Left renal cortex interstitium (tissue), 4 donors: ENCODE measurements at places on chromosomes 13 and 19.

- no peak for DNase-seq
These were observed 1059.3 kb downstream of the SLITRK1 start for GRCh38 chr13:82822935-82823334.

- DNase-seq: no peak
These were observed 19.2 kb downstream of the SLAIN1 start for GRCh38 chr13:77716692-77717091.

- no peak for DNase-seq
These were observed 405.6 kb upstream of the PCDH9 start for GRCh38 chr13:67635754-67636153.

GRCh38 chr19:18636969-18637629, at the start of gene KLHL26:
Gene KLHL26 (plus strand): TSS chr19:18637028. CDS start chr19:18637055, 27 bp downstream.
- DNase-seq: no peak

- DNase-seq: no peak
These were observed 23.7 kb downstream of the RYR1 start for GRCh38 chr19:38457202-38457601.

- DNase-seq: no peak
These were observed 1.6 kb downstream of the SIGLECL1 start for GRCh38 chr19:51252306-51253079.

- no peak for DNase-seq
These were observed 859 bp downstream of the ZNF433 start for GRCh38 chr19:12034620-12035019.

DNA sequence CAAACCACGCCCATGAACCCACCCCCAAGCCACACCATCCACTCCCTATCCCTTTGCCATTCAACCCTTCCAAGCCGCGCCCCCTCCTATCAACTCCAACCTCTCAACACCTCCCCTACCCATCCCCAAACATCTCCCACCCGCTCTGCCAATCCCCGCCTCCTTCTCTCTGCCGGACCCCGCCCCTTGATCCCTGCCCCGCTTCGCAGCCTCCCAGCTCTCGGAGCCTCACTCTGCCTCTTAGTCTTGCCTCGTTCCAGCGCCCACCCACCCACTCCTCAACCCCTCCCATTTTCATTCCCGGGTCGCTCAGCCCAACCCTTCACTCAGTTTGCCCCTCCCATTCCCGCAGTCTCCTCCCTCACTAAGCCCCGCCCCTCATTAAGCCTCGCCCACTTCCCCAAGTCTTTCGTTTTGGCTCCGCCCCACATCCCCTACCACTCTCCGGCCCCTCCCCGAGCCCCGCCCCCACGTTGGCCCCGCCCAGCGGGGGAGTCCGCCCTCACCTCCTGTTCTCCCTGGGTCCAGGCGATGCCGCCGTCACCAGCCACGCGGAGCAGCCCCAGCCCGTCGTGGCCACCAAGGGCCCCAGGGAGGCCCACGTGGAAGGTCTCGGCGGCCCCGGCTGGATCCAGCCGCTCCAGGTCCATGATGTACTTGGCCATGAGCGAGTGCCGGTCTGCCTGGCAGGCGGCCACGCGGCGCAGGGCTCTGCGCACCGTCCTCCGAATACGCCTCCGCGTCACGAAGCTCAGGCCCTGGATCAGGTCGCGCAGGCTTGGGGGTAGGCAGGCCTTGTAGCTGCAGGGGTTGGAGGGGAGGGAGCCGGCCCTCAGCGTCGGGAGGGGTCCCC, 5.7 kb downstream of the JAK3 start:
- peak; percentile 50 for DNase-seq

DNA sequence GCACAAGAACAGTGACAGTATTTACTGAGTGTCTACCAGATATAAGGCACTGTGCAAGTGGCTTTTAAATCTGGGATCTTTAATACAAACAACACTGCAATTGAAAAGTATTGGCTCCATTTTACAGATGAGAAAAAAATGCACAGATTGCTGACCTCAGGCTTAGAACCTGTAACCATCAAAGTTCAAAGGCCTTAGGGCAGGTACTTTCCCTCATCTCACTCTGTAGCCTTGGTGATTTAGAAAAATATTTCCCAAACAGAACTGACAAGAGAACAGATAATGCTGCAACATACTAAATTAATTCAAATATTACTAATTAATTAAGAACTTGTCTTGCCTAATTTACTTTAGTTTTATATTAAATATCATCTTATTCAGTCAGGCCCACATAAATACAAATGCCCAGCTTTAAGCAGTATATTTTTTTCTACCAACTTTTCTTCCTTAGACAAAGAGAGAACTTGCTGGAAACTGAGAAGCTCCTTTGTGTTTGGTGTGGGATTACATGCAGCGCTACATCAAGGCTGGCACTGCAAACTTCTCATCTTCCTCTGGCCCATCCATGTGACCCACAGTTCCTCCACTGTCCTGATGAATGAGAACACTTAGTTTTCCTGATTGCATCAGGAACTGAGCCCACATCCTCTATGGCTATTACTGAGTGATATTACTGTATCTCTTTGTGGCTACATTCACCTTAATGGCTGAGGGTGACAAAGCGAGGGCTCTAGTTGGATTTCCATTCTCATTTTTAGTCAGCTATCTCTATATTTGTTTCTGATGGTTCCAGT, 302.1 kb downstream of the ENOX1 start:
- no peak for DNase-seq

GRCh38 chr13:59270327-59270726, 893.4 kb downstream of the DIAPH3 start:
- DNase-seq: no peak

GRCh38 chr19:16661480-16662034, 618 bp downstream of the TMEM38A start:
- peak; percentile 2 for DNase-seq

- DNase-seq: no peak
These were observed 26.5 kb upstream of the LSM14A start for GRCh38 chr19:34145741-34146202.

DNA sequence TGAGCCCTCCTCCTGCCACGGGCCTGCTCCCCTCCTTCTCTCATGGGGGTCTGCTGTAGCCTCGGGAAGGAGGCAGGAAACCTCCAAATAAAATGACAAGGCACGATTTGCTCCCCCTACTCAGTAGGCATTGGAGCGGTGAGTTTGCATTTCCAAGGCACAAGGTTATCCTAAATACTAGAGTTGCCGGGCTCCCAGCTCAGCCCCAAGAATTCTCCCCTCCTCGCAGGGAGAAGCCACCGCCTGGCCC, 1.5 kb downstream of the CEBPA start:
- DNase-seq: no peak

DNA sequence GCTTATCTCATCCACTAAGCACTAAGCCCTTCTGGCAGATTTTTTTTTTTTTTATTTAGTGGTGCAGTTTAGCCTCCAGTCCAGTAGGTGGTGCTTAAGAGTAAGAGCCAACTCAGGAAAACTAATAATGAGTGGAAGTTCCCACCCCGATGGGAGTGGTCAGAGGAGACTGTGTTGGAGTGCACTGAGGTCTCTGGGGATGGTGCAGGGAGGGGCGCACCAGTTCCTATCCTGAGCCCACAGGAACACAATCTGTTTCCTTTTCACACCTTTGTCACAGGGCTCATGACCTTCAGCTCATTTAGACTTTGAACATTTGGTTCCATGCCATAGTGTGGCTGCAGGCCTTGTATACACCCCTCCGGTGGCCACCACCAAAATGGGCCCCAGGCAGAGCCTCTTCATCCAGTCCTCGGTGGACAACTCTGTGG, 367.4 kb downstream of the SPRY2 start:
- DNase-seq: no peak

DNA sequence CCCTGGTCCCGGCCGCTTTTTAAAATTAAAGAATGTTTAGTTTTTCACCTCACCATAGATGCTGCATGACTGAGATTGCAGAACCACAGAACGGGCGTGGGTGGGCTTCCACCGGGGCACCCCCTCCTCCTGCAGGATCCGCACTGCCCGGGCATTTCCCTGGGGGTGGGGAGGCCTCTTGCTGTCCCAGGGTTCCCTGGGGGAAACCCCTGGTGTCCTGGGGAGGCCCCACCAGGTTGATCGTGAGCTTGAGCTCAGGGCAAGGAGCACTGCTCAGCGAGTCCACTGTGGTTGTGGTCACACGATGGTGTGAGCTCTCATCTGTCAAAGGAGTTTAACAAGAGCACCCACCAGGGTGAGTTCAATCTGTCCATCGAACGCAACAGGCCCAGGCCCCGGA, 11.4 kb upstream of the TCF3 start:
- DNase-seq: no peak

- DNase-seq: no peak
These were observed 1129.3 kb upstream of the PCDH20 start for GRCh38 chr13:62544928-62545327.

GRCh38 chr13:85586422-85586831, 212.8 kb downstream of the SLITRK6 start:
- no peak for DNase-seq

DNA sequence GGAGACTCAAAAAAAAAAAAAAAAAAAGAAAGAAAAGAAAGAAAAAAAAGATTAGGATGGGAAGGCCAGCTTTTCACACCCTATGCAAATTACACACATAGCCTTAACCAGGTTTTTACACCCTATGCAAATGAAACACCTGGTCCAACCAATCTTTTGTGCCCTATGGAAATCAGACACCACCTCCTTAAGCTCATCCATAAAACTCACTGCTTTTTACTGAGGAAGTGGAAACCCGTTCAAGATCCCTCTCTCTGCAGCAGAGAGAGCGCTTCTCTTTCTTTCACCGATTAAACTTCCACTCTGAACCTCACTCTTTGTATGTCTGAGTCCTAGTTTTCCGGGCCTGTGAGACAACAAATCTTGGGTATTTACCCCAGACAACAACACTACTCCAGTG, 25.3 kb upstream of the HOMER3 start:
- no peak for DNase-seq

- DNase-seq: no peak
These were observed 2.0 kb downstream of the SLC8A2 start for GRCh38 chr19:47469719-47470118.
